ENCODE measurements at places on chromosomes 3 and 15. TPM values are rescaled to one million over a fixed set of nuclear protein-coding genes. Genes with fewer than 3 reads are reported as not detected.

Gene CLSTN2
- total RNA-seq = 6.3 TPM

Gene SCAANT1
- total RNA-seq = not detected

Gene PAQR9
- total RNA-seq = 0.07 TPM

Gene NEO1
- 7.3 TPM for total RNA-seq

Gene KY
- total RNA-seq = not detected

Gene SLC28A1
- not detected for total RNA-seq

Gene CHAC1
- 4.7 TPM for total RNA-seq

Gene TF
- 1.7 TPM for total RNA-seq

Gene LRRC34
- not detected for total RNA-seq

Gene GOLGA6B
- total RNA-seq = not detected

DNA sequence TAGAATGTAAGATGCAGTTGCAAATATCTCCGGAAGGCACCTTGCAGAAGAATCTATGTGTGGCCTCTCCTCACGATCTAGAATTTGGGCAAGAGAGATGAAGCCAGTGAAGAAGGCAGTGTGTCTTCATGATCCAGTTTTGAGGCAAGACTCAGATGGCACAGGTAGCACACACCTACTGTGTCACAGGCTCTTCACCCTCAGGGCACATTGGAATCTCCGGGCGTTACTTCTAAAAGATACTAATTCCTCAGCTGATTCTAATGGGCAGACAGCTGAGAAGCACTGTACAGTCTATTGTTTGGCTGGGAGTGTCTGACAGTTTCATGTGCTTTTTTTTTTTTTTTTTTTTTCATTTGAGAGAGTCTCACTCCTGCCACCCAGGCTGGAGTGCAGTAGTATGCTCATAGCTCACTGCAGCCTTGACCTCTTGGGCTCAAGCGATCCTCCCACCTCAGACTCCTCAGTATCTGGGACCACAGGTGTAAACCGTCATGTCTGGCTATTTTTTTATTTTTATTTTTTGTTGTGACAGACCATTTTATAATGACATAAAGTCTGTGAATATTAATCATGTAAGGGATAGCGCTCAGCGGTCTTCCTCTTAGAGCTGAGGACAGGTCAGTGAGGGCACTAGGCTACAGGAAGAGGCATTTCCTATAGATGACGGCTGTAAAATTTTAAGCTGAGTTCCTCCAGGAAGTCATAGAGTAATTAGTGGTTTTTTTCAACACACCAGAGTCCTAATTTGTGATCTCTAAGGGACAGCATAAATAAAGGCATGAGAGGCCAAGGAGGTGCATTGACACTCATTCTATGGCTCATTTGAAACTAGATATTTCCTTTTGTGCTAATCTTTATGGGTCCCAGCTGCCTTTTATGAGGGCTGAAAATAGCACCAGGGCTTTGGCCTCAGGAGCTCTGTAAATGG is 4.0 kb downstream of the C3orf52 start:
- peak; percentile 45 for DNase-seq

DNA sequence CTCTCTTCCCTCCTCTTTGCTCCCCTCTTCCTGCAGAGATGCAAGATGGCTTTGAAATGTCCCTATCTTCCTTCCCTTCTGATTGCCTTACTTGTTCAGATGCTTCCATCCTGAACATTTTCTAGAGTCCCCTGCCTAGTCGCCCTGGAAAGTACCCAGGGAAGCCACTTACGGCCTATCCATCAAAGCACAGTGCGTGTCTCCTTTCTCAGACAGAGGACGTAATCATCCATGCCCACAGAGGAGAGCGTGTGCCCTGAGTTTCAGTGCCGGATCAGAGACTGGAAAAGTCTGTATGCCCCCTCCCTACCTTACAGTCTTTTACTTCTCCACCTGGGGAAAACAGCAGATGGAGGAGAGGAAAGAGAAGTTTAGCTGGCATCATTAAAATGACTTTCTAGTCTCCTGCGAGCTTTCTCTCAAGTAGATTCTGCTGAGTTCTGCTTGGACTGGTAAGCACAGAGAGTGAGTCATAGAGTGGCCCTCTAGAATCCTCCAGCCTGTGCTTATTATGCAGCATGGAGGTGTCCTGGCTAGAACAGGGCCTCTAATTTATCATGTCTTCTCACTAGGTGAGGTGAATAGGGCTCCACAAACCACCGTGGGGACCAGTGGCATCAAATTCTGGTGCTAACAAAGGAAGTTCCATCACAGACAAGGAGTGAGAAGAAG is 114.6 kb downstream of the SLCO3A1 start:
- peak; percentile 56 for DNase-seq

DNA sequence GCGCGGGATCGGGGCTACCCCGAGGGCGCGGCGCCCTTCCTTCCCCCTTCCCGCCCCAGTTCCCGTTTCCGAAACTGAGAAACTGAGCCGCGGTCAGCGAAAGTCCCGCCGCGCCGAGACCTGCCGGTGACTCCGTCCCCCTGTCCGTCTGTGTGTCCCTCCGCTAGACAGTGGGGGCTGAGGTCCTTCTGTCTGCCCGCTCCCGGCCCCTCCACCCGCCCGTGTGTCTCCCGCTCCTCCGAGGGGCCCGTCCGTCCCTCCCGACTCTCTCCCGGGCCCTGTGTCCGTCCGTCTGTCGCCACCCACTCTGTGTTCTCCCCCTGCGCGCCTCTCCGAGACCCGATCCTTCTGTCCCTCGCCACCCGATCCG is 426 bp downstream of the PRKCD start:
- DNase-seq = no peak

GRCh38 chr3:141830508-141830907 is 45.9 kb upstream of the ATP1B3 start:
- no peak for DNase-seq

DNA sequence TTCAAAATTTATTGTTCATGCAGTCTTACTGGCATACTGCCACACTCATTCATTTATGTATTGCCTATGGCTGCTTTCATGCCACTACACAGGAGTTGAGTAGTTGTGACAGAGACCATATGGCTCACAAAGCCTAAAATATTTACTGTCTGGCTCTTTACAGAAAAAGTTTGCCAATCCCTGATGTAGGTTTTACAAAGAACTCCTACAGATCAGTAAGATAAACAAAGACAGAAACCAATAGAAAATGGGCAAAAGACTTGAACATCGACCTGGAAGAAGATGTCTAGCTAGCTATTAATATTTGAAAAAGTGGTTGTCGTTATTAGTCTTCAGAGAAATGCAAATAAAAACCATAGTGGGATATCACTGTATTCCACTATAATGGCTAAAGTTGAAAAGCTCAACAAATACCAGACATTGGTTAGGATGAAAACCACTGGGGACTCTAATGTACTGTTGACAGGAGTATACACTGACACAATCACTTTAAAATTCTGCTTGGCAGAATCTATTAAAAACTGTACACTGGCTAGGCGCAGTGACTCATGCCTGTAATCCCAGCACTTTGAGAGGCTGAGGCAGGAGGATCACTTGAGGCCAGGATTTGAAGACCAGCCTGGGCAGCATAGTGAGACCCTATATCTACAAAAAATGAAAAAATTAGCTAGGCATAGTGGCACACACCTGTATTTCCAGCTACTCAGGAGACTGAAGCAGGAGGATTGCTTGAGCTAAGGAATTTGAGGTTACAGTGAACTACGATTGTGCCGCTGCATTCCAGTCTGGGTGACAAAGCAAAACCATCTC is 87.7 kb downstream of the NEO1 start:
- DNase-seq = no peak

GRCh38 chr15:78804391-78804792 is 6.9 kb downstream of the ADAMTS7 start:
- no peak for DNase-seq

DNA sequence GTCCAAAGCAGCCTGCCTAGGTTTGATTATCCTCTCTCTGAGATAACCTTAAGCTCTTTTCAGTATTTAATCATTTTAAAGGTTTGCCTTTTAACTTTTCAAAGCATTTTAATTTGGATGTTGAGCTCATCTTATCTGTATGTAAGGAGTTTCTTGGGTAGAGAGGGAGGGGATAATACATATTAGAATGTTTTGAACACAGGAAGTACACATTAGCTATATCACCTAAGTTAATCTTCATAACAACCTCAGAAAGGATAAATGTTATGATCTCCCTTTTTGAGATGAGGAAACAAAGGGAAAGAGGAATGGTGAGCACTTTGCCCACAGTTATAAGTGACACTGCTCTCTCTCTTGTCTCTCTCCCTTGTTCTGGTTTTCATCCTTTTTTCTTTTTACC is 2.2 kb upstream of the CD47 start:
- no peak for DNase-seq

GRCh38 chr15:89749951-89750559 is 994 bp downstream of the MESP1 start:
- no peak for DNase-seq

DNA sequence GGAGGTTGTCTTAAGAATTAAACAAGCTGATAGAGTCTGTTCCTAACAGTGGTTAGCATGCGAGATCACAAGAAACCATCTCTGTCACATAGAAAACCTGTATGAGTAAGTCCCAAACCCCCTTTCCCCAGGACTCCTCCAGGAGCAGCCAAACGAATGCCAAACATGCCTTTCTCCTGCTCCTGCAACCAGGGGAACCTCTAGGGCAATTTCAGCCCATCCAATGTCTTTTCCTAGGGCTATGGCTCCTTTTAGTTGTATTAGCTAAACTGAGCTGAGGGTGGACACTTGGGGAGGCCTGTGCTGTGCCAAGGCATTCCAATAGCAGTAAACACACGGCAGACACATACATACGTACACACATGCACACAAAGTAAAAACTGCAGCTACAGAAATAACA is 36.5 kb upstream of the TIMP4 start:
- no peak for DNase-seq

- DNase-seq = no peak
Observed at GRCh38 chr15:68990992-68991500, 23.4 kb upstream of the NOX5 start.

GRCh38 chr3:12155828-12156227 is 2.9 kb downstream of the TIMP4 start:
- DNase-seq = peak; percentile 94

DNA sequence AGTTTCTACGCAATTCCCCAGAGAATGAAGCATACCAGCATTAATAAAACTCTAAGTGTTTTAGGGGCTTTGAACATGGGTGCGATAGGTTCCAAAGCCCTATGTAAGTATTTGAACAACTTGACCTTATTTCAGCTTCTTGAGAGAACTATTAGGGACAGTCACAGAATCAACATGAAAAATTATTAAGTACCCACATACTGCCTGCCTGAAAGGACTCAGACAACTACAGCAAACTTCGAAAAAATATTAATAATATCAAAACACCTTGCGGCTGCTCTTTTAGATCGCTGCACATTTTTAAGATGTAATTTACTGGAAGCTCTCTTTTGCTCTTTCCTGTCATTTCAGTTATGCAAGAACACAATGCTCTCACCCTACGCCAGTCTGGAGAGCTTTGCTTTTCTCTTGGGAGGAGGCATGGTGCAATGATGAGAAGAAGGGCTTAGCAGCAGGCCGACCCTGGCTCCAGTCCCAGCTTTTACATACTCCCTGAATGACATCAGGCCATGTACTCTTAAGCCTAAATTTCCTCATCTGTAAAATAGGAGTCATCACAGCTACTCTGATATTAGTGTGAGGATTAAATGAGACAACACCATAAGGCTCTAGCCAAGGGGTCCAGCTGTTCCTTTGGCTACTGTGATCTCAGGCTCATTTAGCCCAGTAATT is 640.7 kb downstream of the FHIT start:
- DNase-seq = peak; percentile 1

DNA sequence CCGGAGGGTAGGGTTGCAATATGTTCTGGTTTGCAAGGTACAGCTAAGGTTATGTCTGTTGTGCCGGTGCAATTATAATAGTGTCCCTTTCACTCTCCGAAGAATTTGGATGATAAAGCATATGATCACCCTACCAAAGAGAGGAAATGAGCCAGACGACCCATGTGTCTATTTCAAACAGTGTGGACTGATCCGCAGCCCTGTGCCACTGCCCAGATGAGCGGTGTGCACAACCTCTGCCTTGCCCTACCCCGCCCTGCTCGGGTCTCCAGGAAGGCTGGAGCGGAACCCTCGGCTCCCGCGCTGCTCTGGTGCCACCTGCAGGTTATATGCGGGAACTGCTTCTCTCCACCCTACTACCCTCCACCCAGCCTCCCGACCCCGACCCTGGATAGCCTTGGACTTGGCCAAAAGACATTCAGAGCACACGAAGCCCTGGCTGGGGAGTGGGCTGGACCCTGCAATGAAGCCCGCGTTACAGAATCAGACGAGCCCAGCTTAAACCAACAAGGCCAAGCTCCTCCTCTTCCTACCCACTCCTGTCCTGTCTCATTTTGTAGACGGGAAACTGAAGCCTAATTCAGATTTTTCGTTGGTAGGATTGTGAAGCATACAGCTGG is 68.4 kb upstream of the CHRNB4 start:
- DNase-seq = peak; percentile 62

- DNase-seq = peak; percentile 54
Observed at GRCh38 chr3:188687389-188687788, 484.4 kb upstream of the TPRG1 start.

GRCh38 chr3:123158899-123159390 is 42.8 kb upstream of the SEC22A start:
- DNase-seq = no peak

DNA sequence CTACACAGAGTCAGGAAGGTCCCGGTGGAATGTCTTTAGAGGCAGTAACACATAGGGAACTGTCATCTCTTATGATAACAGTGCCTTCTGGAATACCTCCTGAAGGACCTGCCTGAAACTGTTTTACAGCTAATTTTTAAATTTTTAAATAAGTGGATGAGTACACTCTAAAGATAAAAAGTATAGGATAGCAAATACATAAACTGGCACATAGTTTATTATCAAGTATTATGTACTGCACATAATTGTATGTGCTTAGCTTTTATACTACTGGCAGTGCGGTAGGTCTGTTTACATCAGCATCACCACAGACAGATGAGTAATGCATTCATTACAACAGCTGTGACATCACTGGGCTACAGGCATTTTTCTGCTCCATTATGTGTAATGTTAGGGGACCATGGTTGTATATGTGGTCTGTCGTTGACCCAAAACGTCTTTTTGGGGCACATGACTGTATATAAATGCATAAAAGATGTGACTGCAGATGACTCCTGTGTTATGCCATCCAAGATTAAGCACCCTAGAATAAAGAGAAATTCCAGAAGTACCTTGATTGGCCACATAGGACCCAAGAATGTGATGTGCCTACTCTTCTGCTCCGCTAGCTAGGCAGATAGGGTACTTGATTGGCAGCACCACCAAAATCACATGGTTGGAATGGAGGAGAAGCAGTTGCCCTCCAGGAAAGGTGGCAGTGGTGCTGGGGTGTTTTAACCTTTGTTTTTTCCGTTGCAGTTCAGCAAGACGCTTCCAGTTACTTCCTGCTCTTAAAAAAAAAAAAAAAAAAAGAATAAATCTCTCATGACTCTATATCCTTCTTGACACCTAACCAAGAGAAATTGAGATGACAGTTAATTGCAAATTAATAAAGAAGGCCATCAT is 3.3 kb downstream of the VPS8 start:
- DNase-seq = peak; percentile 55

- peak; percentile 47 for DNase-seq
Observed at GRCh38 chr3:38349684-38350359, 3.2 kb downstream of the XYLB start.

GRCh38 chr3:135263331-135263730 is 468.3 kb downstream of the EPHB1 start:
- no peak for DNase-seq

GRCh38 chr3:32395496-32395895 is 3.8 kb downstream of the CMTM7 start:
- no peak for DNase-seq

GRCh38 chr15:71746719-71747118 is 63.6 kb upstream of the NR2E3 start:
- DNase-seq = no peak
